ENCODE measurements at places on chromosomes 12 and 14.

DNA sequence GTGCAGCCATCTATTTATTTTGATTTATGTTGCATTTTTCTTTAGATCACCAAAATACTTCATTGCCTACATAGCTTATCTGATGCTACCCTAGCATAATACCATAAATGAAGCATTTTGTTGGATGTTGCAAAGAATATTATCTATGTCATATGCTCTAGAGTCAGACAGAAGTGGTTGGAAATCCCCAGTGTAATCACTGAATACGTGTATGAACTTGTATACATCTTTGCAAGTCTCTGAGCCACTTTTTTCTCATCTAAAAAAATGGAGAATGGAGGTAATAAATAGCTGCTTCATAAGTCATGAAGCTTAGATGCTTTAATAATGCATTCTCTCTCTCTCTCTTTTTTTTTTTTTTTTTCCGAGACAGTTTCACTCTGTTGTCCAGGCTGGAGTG lies 18.5 kb downstream of the EVL start:
- DNase-seq = no peak

GRCh38 chr14:43914041-43914693 lies 592.9 kb downstream of the FSCB start:
- no peak for DNase-seq

- DNase-seq = no peak
Observed at GRCh38 chr12:69385038-69385437, 25.5 kb downstream of the YEATS4 start.

- no peak for DNase-seq
Observed at GRCh38 chr14:45364565-45365156, 111.7 kb upstream of the MIS18BP1 start.

GRCh38 chr12:107545737-107546353 lies 139.8 kb upstream of the PWP1 start:
- DNase-seq = no peak

DNA sequence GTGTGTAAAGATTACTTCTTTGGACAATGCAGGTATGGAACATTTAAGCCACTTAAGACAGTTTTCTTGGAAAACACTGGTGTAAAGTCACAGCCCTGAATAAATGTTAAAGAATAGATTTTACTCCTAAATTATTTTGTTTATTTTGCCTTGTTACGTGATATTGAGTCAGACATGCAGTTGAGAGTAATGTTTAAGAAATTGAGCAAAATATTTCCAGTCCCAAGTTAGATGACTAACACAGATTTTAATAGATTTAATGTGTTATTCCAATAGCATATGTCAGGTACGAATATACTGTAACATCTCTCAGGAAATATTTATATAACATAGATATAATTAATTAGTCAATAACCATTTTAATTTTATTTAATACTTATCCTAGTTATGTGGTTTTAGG lies 1361.7 kb downstream of the FSCB start:
- DNase-seq = no peak

DNA sequence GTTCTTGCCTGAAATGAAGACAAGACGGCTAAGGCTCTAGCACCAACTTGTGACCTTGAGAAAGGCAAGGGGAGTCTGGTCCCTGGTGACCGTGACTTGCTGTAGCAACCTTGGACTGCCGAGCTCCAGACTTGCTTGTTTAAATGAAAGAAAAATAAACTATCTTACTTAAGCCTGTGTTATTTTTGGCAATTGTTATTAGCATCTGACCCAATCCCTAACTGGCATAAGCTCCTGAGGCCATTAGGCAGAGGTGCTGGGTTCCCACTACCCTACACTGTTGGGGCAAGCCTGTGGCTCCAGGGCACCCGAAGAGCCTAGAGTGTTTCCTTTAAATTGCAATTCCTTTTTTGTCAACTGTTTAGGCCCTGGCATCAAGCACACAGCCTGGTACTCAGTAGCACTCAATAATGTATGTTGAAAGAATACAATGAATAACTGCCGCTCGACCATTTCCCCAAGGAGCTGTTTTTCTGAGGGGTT lies 106.9 kb upstream of the HIF1A start:
- DNase-seq = peak; percentile 69

GRCh38 chr14:79275292-79275655 lies 936.0 kb downstream of the DIO2 start:
- DNase-seq = no peak

- DNase-seq = no peak
Observed at GRCh38 chr12:111222027-111222414, 146.9 kb downstream of the PHETA1 start.

DNA sequence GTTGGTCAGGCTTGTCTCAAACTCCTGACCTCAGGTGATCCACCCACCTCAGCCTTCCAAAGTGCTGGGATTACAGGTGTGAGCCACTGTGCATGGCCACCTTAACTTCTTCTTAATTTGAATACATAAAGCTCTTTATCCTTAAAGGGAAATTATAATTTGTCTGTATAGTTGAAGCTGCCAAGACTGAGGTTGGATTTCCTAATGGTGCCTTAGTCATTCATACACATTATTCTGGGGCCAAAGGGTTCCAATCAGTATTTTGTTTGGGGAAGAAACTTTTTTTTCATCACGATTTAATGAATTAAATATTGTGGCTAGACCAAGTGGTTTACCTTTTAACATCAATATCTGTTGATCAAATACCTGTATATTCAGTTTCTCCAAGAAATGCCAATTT lies 135.9 kb downstream of the SYT1 start:
- DNase-seq = no peak

DNA sequence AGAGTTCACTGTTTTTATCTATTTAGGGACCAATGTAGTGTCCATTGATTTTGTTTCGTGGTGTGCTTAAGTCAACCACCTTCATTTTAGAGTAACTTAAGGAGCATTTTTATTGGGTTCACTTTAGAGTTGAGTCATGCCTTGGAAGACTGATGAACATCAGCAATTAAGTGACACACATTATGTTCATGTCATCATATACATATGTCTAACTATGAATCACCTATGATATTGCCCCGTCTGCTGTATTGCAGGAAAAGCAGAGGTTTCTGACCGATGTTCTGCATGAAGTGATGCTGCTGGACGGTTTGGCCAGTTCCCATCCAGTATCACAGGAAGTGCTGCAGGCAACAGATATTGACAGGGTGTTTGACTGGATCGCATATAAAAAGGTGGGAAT lies 227.1 kb downstream of the TRHDE start:
- DNase-seq = no peak

DNA sequence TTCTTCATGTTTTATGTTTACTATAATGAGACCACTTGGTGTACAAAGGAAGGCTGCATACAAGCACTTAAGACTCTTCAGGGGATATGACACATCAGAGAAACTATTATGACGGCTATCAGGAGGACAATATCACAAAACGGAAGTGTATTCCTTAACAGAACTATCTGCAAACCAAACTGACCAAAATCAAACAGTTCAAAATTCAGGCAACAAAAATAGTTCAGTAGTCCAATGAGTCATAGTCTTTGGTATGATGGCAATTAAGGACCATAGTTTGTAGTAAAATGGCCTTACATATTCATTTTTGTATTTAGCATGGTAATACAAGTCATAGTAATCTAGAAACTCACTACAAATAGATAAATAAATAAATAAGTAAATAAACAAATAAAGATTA lies 1638.7 kb upstream of the SEL1L start:
- no peak for DNase-seq

DNA sequence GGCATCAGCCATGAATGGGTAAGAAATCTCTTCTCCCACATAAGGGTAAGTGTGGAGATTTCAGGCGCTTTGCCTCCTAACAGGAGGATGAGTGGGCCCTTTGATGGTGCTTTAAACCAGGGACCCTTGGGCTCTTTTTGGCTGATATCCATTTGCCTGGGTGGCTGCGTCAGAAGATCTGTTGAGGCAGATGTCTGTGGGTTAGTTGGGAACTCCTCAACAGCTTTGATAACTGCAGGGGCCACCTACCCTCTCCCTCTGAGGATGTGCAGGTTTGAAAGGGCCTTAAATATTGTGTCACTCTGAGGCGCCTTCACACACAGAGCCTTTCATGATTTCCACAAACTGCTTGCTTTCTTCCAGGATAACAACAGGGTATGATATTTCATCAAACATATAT lies 210.7 kb downstream of the PPM1H start:
- no peak for DNase-seq

DNA sequence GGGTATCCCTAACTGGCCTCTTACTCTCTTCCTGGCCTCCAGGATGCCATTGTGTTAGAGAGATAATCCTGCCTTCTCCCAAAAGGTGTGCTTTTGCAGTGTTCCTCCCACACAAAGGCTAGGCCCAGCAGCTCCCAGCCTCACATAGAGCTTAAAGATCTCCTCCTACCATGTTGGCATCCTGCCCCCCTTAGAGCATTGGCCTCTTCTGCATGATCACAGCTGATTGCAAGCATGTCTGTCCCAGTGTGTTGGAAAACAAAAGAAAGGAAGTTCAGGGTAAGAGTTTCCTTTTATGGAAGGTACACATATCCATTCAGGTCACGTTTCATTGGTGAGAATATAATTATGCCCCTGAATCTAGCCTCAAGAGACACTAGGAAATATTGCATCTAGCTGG lies 405.4 kb downstream of the TMTC2 start:
- no peak for DNase-seq

DNA sequence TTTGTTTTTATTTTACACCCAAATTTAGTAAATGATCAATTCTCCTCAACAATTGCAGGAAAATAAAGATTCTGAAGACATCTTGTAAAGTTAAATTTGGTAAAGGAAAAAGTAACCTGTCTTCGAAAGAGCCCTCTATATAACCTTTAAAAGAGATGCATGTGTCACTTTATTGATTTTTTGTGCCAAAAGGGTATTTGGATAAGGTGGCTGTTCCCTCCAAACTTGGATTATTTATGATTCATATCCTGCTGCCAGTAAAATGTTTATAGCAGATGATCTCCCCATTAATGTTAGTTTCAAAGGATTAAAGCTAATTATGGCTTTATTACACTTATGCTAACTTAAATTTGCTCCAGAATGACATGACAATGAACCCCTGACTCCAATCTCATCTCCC lies 98.8 kb downstream of the DUSP6 start:
- DNase-seq = no peak

GRCh38 chr12:94229902-94230301 lies 81.5 kb downstream of the PLXNC1 start:
- DNase-seq = no peak

DNA sequence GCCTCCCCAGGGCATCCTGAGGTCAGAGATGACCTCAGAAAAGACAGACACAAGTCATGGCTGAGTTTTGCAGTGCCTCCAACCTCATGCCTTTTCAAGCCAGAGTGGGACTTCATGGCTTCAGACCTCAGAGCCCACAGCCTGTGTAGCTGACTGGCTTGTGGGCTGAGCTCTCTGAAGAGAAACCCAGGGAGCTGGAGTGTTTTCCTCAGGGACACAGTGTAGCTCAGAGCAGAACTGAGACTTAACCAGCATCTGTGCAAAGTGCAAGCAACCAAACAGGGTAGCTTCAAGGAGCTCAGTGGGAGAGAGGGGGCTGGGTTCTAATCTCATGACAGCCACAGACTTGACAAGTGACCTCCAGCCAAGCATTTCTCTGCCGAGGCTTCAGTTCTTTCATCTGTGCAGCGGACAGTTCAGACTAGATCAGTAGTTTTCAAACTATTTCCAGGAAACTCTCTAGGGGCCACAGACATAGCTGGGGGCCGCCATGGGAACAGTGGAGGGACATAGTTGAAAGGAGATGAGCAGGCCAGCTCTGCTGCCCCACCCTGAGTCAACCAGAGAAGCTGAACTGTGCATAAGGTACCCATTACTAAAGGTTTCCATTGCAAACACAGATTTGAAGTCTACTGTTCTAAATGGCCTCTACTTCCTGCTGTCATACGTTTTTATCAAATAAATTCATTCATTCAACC lies 80.0 kb downstream of the LGMN start:
- DNase-seq = no peak

DNA sequence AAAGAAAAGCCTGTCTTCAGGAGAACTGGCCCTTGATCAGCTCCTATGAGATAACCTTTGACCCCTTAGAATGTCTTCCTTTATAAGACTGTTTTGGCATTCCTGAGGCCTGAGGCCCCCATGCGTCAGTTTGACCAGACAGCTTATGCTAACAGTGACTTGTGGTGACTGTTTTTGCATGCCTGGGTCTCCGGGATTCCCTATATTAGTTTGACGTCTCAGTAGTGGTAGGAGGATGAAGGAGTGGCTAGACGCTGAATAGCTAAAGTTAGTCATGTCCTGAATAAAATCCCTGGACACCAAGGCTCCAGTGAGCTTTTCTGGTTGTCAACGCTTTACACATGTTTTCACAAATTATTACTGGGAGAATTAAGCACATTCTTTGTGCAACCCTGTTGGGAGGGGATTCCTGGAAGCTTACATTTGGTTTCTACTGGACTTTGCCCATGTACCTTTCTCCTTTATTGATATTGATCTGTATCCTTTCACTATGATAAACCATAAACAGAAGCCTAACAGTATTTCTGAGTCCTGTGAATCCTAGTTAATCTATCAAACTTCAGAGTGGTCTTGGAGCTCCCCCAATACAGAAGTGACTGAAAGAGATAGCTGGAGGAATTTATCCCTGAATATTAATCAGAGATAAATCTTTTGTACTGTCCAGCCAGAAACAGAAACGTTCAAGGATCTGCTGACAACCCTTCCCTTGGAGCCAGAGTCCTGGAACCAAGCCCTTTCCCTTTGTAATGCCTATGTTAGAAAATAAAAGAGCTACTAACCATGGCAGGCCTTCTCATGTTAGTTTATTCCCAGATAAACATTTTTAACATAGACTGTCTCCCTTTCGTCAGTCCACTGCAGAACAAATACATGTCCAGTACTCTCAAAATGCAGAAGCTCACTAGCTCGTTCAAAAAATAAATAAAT lies 479.2 kb downstream of the RPS29 start:
- no peak for DNase-seq

DNA sequence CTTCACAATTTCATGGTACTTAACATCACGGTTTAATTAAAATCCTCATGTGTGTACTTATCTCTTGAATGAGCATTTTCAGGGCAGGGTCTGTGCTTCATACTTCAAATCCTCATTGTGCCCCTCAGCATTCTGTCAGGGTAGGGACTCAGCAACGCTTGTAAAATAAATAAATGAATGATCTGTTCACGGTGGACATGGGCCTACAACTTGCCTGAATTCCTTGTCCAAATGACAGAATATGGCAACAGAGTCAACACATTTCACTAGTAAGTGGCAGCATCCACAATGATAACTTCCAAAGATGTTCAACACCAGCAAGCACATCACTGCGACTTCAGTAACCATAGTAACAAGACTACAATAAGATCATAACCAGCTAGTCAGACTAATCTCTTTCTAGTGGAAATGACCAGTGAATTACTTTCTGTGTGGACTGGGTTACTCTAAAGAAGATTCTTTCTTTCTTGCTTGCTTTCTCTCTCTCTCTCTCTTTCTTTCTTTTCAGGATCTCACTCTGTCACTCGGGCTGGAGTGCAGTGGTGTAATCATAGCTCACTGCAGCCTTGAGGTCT lies 14.5 kb upstream of the GNPTAB start:
- DNase-seq = no peak

GRCh38 chr12:95151406-95151805 lies 65.9 kb downstream of the FGD6 start:
- DNase-seq = no peak

- no peak for DNase-seq
Observed at GRCh38 chr12:46354111-46354801, 18.3 kb downstream of the SLC38A2 start.

Data from tibial artery (tissue), 4 donors.